ENCODE measurements at places on chromosomes 16 and 17.

DNA sequence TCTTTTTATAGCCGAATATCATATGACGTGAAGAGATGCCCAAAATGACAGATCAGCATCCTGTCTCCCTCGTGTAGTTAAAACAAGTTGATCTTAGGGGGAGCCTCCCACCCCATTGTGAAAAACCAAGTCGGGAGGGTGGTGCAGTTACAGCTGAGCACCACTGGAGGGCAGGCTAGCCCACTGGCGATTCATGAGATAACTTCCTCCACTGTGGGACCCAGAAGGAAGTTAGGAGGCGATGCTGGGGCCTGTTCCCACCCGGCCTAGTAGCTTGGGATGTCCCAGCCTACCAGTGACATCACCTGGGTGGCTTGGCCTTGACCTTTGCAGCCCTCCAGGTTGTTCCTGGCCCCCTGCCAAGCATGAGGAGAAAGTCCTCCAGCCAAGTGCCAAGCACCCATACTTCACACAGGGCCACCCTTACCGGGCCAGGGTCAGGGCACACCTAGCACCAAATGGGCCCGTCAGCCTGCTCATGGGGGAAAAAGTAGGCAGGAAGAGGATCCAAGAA is 8.1 kb upstream of the CPNE2 start:
- peak; percentile 74 for DNase-seq

- DNase-seq = no peak
Measured at GRCh38 chr16:1965396-1966001, 873 bp upstream of the RPS2 start.

- DNase-seq = no peak
Measured at GRCh38 chr17:39158623-39159022, 7.2 kb upstream of the PLXDC1 start.

GRCh38 chr16:3461151-3461550 is 17.7 kb downstream of the NAA60 start:
- DNase-seq = no peak

- no peak for DNase-seq
Measured at GRCh38 chr17:61875285-61875684, 12.0 kb upstream of the BRIP1 start.

DNA sequence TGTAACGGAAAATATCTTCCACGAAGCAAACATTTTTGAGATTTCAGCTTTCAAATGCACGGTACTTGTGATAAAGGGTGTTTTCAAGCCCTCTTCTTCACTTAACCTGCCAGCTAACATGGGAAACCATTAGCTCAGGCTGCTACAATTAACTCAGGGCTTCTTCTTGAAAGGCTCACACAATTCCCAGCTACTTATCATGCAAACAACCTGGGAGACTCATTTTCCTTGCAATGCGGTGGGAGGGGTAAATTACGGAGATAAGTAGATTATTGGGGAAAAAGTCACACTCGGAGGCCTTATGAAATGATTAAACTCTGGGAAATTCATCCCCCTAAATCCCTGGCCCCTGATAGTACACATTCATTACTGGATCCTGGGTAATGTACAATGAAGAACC is 266.4 kb downstream of the STX8 start:
- no peak for DNase-seq

- no peak for DNase-seq
Measured at GRCh38 chr17:41393294-41393693, 4.1 kb downstream of the KRT31 start.

DNA sequence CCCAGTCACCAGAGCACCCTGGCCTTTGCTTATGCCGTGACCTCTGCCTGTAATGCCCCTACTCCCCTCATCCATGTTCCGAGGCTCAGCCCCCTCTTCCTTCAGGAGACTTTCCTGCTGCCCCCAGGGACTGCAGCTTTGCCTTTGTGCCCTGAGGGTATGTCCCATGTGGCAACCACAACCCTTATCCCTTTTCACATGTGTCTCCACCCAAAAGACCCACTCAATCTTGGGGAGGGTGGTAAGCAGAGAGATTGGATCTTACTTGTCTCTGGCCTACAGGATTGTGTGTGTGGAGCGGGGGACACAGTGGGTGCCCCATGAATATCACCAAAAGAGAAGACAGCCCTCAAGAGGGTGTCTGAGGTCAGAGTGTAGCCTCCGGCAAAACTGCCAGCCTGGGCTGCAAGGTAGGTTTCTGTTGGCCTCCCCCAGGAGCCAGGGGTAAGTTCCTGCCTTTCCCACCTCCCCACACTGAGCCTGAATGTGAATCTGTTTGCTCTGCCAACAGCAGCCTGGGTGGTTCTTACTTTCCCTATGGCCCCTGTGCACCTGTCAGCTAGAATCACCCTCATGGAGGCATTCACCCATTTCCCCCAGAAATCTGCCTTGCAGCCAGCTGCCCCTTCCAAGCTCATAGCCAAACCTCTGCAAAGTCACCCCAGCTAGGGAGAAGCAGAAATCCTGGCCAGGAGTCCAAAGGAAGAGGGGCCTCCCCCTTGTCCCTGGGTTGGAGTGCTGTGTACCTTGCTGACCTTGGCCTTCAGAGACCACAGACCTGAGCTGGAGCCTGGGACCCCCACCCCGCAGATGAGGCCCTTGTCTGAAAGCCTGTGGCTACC is 11.5 kb upstream of the C17orf113 start:
- DNase-seq = no peak

DNA sequence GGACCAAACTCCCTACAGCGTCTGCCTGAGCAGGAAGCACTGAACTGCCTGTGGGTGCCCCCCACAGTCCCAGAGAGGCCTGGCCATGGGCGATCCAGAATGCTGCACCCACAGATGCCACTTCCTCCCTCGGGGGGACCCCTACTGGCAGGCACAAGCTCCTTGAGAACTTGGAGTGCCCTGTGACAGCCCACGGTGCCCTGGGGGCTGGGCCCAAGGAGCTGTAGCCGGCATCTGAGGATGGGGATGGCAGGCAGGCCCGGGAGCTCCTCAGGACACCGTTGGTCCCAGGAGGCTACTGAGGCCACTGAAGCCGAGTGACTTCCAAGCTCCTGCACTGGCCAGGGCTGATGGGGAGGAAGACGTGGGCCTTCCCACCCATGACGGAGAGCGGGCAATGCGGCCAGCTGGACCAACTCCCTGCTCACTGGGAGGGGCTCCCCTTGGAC is 15.1 kb upstream of the RASD1 start:
- no peak for DNase-seq

Data from fibroblast of skin of right biceps (primary cell).